ENCODE measurements at places on chromosomes 5 and 9.

- DNase-seq = no peak
These were observed 309.8 kb upstream of the IRX4 start for GRCh38 chr5:2192496-2192895.

GRCh38 chr5:2068531-2068930 lies 185.8 kb upstream of the IRX4 start:
- DNase-seq = no peak

- DNase-seq = no peak
These were observed 62.9 kb upstream of the PPARGC1B start for GRCh38 chr5:149667084-149667828.

DNA sequence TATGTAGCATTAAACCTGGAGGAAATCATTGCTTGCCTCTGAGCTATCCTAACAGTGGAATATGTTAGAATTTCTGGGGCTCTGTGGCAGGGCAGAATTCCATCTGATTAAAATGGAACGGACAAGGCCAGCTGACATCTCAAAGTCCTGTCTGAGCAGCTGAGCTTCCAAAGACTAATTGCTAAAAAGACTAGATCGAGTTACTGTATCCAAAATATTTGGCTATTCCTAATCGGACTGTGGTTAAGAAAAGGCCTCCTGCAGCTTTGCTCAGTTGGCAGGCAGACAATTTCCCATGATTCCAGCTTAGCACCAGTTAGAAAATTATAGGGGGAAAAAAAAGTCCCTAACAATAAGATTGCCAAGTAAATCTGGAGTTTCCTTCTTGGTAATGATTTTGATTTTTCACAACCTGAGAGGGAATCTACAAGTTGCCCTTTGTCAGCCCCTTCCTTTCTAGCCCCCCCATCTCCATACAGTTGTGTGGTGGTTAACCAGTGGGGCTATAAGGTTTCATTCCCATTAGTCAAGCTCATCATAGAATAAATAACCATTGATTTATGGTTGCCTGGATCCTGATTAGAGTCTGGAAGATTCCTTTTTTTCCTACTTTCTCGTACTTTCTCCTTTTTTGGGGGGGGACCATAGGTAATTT lies 26.4 kb downstream of the PTGR1 start:
- no peak for DNase-seq

DNA sequence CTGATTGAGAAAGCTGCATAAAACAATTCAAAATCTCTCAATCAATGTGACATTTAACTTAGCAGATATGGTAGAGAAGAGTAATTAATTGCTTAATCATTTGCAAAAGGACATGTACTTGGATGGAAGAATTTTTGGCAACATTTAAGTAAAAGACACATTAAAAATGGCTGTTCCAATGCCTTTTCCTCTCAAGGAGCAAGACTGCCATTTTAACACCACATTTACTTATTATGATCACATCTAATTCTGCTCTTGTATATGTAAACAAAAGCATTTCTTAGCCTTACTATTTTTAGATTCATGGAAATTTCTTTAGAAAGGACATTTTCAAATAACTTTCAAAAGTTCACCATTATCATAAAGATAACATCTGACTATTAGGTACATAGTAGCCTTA lies 360.0 kb downstream of the HINT1 start:
- no peak for DNase-seq

- DNase-seq = no peak
These were observed 51.6 kb upstream of the DPYSL3 start for GRCh38 chr5:147561435-147561834.

- no peak for DNase-seq
These were observed 4.0 kb upstream of the TOR1B start for GRCh38 chr9:129798973-129799372.

Measured in D721Med (cell line).